ENCODE measurements at places on chromosomes 4 and X.

- DNase-seq, result no peak
Measured at GRCh38 chr4:74181219-74181618, 23.3 kb downstream of the MTHFD2L start.

- DNase-seq, result no peak
Measured at GRCh38 chr4:181822005-181822375, 421.2 kb upstream of the TENM3 start.

DNA sequence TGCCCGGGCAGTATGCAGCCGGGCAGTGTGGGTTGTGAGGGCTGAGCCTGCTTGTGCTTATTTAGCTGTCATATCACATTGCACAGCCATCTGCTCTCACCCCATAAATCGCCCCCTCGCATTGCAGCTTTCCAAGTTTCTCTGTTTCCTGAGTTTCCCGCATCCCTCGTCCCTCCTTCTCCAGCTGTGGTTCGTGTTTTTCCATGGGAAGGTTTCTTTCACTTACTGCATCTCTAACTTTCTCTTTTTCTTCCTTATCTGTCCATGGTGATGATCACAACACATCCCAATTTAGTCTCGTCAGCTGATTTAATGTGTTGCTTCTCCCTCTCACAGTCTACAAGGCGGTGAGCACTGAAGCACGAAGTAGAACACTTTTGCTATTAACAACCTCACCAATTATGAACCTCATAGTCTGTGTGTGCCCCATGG lies 118.1 kb downstream of the ENPP6 start:
- DNase-seq, result no peak

DNA sequence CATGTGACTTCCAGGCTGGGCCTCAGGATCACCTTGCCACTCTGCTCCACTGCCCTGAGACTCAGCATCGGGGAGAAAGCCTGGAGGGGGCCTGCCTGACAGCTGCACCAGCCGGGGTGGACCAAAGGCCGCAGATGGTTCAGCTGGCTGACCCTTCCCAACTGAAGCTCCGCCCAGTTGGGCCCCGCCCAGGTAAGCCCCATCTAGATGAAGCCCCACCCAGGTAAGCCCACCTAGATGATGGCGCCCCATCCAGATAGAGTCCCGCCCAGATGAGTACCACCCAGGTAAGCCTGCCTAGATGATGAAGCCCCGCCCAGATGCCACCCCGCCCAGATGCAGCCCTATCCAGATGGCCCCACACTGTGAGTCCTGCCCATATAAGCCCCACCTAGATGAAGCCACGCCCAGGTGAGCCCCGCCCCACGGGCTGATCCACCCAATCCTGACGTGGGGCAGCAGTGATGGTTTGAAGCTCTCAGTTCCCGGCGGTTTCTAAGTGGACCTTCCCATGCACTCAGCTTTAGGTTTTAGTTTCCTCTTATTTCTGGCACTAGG lies 10.0 kb downstream of the ZFYVE28 start:
- DNase-seq, result no peak

GRCh38 chr4:15502384-15502783 lies 32.7 kb downstream of the CC2D2A start:
- no peak for DNase-seq

- no peak for DNase-seq
Measured at GRCh38 chrX:65696613-65697012, 29.2 kb downstream of the MSN start.

GRCh38 chr4:159937595-159937994 lies 834.7 kb downstream of the RAPGEF2 start:
- DNase-seq, result no peak
